Naive thymus-derived CD4-positive, alpha-beta T cell (primary cell): ENCODE measurements at places on chromosomes 16 and 17. TPM values are rescaled to one million over a fixed set of nuclear protein-coding genes. Genes with fewer than 3 reads are reported as not detected.

DNA sequence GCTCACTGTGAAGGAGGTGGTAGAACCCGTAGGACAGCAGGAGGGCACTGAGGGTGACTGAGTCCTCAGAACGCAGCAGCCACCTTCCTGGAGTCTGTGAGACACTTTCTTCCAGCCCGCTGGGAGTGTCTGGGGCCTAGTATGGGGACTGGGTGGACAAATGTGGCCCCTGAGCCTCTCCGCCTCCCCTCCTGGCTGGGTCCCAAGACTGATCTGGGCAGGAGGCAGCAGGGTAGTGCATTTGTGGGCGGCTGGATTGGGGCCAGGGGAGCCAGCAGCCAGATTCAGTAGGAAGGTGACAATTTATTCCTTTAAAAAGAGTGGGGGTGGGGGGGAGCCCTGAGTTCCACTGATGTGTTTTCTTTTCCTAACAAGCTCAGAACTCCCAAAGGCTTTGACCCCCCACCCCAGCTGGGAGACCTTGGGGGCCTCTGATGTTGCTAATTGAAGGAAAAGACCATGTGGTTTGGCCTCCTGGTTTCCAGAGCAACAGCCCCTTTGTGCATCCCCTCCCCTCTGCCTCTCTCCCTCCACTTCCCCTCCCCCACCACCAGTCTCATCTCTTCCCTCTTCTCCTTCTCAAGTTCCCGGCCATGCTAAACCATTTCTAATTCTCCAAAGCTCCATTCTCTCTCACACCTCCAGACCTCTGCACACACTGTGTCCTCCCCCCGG lies 4.4 kb downstream of the CLEC19A start:
- H3K27ac ChIP-seq: no peak overlapping the region
- H3K36me3 ChIP-seq: no peaks in the 10 kb centered on the region
- no peaks in the 10 kb centered on the region for H3K4me1 ChIP-seq
- no peak for DNase-seq
- H3K4me3 ChIP-seq: no peak overlapping the region

DNA sequence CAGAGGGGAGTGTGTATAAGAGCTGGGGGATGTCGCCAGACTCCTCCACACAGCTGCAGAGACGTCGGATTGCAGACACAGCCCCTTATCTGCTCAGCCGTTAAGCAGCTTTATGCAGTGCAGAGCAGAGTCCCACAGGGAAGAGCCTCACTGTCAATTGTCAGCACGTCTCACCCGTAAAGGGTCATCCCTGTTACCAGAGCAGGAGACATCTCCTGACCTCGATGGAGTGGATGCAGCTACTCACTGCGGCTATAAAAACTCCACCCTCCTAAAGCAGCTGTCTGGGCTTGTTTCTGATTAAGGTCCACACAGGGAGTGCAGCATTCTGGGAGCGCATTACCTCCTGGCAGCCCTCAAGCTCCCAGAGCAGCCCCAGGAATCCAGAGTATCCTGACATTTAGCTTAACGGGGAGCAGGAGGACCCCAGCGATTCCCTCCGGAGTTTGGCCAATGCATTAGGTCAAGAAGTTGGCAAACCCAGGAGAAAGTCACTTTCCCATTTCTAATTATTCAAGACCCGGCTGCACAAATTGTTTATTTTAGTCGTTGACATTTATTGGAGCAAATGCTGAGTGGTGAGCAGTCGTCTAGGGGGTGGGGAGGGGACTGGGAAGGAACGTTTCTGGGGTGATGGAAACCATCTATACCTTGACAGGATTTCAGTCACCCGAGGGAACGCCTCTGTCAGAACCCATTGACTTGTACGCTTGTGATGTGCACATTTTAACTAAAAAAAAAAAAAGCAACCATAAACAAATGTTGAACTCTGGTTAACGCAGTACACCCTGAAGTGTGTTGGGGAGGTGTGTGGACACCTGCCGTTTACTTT lies 100.0 kb upstream of the ZNF469 start:
- no peaks in the 10 kb centered on the region for H3K36me3 ChIP-seq
- no peak overlapping the region for H3K4me3 ChIP-seq
- no peaks in the 10 kb centered on the region for H3K4me1 ChIP-seq
- DNase-seq: no peak
- no peaks in the 10 kb centered on the region for H3K27me3 ChIP-seq

DNA sequence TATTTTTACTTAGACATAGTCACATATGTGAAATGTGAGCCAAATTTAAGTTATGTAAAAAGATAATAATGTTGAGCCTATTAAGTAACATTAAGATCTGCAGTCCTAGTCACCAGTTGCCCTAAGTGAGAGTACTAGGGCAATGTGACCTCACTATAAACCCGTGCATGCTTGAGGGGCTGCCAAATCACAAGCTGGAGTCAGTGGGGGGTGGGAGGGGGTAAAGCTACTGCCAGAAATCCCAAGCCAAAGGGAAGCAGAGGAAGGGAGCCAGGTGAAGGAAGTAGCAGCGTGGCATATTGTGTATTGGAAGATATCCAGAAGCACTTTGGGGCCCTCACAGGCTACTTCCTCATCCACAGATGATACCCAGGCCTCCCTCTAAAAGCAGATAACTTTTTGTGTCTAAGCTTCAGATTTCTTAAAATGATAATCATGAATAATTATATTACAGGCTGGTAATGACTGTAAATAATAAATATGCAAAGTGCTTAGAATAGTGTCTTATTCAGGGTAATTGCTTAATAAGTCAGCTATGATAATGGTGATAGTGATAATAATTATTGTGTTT lies 134.1 kb downstream of the CA10 start:
- no peaks in the 10 kb centered on the region for H3K36me3 ChIP-seq
- H3K4me1 ChIP-seq: no peaks in the 10 kb centered on the region
- DNase-seq: no peak
- no peaks in the 10 kb centered on the region for H3K27me3 ChIP-seq

GRCh38 chr16:71919035-71919434 lies 23.7 kb downstream of the IST1 start:
- H3K4me1 ChIP-seq: peaks cover 6% of the 10 kb centered on the region
- H3K36me3 ChIP-seq: peaks cover 60% of the 10 kb centered on the region
- no peak overlapping the region for H3K4me3 ChIP-seq
- H3K27ac ChIP-seq: no peak overlapping the region

- no peak overlapping the region for H3K27ac ChIP-seq
- H3K4me3 ChIP-seq: no peak overlapping the region
- H3K4me1 ChIP-seq: no peaks in the 10 kb centered on the region
- DNase-seq: no peak
- H3K36me3 ChIP-seq: no peaks in the 10 kb centered on the region
Measured at GRCh38 chr16:82874672-82875071, 247.9 kb downstream of the CDH13 start.

Gene USP43
- total RNA-seq: 1.0 TPM

Gene TMEM100
- total RNA-seq: not detected
